ENCODE measurements at places on chromosomes 2 and 18.

GRCh38 chr18:4024702-4025101 lies 430.4 kb downstream of the DLGAP1 start:
- DNase-seq: no peak

DNA sequence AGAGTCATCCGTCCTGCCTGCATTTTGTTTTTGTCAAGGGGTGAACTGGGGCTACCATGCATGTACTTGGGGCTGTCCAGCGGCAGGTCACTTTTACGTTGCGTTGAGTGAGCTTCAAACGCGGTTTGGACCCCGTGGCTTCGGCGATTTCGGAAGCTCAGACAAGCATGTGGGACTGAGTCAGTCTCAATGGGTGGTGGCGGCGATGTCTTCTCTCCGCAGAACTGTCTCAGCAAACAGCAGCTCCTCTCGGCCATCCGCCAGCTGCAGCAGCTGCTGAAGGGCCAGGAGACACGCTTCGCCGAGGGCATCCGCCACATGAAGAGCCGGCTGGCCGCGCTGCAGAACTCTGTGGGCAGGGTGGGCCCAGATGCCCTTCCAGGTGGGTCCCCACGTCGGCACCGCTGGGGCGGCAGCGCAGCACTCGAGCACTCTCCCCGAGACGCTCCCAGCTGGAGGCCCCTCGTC lies 21.3 kb downstream of the FBLN7 start:
- no peak for DNase-seq

GRCh38 chr2:48323146-48323545 lies 206.8 kb upstream of the STON1 start:
- DNase-seq: no peak

GRCh38 chr2:172863341-172863740 lies 127.7 kb downstream of the RAPGEF4 start:
- no peak for DNase-seq

DNA sequence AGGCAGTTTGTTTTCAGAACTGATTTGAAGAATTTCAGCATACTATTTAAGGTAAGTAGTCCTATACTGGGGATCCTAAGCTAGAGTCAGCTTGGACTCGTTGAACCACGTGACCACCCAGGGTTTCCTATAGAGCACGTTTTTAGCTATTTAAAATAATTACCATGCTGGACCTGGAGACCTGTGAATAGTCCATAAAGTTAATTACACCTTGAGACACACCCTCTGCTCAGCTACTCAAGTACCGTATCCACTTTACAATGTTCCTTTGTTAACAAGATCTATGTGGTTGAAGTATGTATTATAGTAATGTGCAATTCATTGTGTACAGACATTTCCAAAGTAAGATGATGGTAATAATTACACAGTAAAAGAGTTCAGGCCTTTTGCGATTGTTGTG lies 67.6 kb downstream of the CRIM1 start:
- no peak for DNase-seq

DNA sequence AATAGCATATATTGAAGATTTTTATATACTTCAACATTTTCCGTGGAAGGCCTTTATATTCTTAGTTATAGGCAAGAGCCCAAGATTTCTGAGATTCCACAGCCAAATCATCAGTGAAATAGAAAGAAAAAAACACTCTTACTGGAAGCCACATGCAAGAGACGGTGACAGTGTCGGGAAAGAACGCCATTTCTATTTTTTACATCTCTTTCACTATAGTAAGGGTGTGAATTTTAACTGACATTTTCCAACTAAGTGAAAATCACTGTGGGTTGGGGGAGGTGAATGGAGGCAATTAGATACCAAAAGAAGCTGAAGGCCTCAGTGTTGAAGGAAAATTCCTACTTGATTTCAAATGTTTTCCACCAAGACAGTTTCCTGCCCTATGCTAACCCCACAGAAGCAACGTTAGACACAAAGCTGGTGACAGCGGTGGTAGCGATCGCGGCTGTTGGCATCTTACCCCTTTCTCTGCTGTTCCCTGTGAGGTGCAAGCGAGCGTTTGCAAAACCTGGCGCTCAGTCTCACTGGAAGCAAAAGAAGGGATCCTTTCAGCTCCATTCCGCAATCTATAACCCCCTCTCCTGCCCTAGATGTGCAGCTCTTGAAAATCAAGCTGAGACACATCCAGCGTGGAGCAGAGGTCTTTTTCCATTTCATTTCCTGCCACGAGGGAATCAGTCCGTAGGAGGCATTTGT lies 20.0 kb downstream of the ID2 start:
- DNase-seq: no peak

GRCh38 chr2:168174756-168175155 lies 72.6 kb downstream of the STK39 start:
- DNase-seq: no peak

DNA sequence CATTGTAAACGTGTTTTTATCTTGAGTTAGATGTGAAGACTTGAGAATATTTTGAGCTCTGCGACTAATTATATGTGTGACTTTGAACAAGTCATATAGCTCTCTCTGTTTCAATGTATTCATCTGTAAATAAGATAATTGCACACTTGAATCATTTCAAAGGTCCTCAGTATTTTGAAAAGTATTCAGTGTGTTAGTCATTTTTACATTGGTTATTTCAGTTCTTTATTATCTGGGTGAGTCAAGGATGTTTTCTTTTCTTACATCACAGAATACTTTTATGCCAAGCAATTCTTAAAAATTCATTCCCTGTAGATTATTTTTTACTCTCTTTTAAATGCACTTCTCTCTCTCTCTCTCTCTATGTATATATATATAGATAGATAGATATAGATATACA lies 1098.0 kb upstream of the ZEB2 start:
- DNase-seq: no peak

DNA sequence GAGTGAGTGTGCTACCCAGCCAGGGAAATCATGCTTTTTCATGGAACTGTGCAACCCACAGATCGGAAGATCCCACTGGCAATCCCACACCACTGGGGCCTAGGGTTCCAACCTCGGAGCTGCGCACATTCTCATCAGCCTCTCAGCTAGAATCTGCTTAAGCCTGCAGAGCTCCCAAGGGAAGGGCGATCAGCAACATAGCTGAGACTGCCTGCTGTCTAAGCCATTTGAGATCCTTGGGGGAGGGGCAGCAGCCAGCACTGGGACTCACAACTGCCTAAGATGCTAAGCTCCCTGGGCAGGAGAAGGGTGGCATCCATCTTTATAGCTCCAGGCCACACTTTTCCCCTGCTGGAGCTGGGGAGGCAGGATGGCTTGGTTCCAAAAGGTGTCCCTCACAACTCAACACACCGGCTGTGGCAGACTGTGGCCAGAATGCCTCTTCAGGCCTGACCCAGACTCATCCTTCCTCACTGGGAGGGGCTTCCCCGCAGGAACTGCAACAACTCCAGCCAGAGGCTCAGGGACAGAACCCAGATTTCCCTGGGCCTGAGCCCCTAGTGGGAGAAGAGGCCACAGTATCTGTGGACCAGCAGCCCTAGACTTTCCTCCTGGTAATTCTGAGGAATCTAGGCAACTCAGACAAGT lies 1133.3 kb upstream of the PIK3C3 start:
- no peak for DNase-seq

DNA sequence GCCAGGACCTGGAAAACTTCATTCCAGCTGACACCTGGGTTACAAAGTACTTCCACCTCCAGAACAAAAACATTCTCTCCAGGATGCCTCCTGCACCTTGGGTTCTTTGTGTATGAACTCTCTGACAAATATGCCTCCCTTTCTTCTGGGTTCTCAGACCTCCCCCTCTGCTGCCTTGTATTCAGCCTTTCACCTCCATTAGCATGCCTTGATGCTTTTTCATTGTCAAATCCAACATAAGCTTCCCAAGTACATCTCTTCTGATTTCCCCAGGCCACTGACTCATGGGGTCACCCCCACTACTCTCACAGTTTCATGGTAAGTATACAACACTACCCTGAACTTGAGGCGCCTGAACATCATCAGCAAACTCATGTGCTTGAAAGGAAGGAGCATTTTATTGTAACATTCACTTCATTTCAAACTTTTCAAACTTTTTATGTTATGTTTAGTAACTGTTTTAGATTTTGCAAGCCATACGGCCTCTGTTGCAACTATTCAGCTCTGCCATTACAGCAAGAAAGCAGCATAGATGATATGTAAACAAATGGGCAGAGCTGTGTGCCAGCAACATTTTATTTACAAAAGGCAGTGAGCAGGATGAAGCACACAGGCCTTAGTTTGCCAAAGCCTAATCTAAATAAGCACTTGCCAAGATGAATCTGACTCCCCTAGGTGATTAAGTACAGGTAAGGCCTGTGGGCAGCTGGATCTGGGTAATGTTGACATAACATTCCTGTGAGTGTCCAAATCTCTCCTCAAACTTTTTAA lies 32.5 kb upstream of the MRPS9 start:
- no peak for DNase-seq

DNA sequence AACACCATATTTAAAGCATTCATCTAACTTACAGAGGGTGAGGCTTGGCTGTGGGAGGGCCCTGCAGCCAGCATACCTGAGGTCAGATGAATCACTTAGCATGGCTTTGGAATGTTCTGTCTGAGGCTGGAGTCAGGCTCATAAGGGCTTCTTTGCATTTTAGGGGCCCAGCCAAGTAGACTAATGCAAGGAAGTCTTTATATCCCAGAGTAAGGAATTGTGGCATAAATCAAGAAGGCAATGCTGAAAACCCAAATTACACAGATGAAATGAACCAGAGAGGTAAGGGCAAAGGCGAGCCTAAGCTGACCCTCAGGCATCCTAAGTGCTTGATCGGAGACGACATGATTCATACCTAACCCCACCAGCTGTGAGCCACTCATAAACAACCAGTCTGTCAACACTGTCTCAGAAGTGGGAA lies 383.6 kb downstream of the DCC start:
- DNase-seq: no peak

DNA sequence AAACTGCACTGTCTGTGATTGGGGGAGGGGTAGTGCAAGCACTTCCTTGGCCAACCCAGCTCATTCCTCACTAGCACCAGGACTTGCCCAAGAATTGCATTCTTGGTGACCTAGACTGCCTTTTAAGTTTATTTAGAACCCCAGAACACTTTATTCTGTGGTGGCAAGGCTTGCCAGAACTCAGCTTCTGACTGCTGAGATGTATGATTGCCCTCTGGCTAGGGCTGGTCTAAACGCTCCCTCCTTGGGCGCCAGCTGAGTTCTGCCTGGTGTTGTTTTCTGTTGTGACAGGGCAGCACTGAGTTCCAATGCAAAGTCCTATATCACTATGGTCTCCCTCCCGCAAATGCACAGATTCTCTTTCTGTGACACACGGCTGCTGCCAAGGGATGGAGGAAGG lies 247.7 kb downstream of the ZNF385B start:
- DNase-seq: no peak

- no peak for DNase-seq
Observed at GRCh38 chr2:18630541-18630940, 41.2 kb upstream of the NT5C1B start.

DNA sequence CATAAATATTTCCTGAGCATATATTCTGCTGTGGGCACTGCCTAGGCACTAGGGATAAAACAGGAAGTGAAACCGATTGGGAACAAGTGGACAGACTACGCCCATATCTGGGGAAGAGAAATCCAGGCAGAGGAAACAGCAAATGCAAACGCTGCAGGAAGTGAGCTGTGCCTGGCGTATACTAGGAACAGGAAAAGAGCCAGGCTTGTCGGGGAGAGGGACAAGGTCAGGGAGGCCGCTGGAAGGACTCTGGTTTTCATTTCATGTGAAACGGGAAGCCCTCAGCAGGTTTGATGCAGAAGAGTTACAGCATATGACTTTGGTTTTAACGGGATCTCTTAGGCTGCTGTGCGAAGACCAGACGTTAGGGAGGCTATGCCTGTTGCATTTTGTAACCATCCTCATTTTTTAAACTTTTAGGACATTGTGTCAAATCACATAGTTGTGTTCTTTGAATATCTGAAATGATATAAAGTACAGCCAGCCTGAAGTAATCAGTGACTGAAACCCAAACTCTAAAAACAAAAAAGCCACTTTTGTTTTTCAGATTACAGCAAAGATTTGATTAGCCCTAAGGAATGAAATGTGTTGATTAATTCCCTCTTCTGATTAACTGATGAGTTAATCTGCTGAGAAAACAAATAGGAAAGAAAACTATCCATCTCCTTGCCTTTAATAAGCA lies 110.2 kb upstream of the PIEZO2 start:
- DNase-seq: no peak

GRCh38 chr2:71798266-71799012 lies 345.1 kb downstream of the DYSF start:
- no peak for DNase-seq

DNA sequence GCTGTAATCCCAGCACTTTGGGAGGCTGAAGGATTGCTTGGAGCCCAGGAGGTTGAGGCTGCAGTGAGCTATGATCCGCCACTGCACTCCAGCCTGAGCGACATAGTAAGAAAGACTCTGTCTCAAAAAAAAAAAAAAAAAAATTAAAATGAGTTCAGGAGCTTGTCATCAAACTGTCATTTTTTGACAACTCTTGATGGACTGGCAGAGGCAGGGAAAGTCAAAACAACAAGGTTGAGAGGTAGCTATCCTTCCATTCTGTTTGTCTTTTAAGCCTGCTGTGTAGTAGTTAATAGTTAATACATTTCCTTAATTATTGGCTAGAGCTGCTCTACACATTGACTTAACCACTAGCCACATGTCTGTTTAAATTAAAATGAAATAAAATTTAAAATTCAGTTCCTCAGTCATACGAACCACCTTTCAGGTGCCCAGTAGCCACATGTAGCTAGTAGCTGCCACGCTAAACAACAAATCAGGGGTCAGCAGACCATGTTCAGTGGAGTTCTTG lies 22.7 kb downstream of the DPYSL5 start:
- no peak for DNase-seq

DNA sequence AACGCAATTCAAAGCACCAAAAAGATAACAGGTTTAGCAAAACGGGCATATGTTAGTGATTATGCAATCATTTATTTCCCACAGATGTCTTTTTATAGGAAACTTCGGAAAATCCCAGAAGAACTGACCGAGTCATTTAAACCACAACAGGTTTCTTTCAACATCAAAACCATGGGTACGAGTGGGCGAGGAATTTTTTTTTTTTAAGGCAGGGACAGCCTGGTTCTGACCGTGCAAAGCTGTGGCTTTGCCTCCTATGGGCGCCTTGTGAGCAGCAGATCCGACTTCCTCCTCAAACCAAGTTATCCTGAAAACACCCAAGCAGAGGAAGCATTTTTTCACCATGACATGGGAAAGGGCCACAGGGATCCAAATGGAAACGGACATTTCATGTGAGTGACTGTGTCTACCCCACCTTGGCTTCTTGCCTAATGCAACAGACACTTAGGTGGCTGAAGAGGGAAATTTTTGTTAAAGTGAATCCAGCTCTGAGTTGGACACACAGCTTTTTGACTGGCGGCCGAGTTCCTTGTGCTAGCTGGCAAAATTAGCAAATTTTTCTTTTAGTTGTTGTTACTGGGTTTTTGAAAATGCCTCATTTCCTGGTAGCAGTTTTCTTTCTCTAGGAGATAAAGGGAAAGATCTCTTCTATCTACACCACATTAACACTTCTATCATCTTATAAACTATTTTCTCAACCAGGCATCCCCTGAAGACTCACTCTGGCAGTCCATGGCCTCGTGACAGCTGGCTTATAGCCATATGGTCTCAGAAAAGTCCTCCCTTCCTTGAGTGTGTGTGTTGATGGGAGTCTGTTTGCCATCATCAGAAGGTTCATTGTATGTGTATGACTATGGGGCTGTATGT lies 487.4 kb upstream of the ZEB2 start:
- DNase-seq: no peak

Measured in activated CD4-positive, alpha-beta T cell treated with anti-CD3 and anti-CD28 coated beads for 24 hours (primary cell).